ENCODE measurements at places on chromosomes 11 and 22.
A peak's percentile ranks its signal among the peaks of the same experiment; 100 is the strongest.

GRCh38 chr11:81259471-81259870 lies 1474.2 kb downstream of the FAM181B start:
- DNase-seq, result no peak

GRCh38 chr22:49203091-49203858 lies 624.4 kb downstream of the BRD1 start:
- DNase-seq, result no peak

- peak; percentile 4 for DNase-seq
Observed at GRCh38 chr11:129702410-129703398, 112.9 kb upstream of the TMEM45B start.

DNA sequence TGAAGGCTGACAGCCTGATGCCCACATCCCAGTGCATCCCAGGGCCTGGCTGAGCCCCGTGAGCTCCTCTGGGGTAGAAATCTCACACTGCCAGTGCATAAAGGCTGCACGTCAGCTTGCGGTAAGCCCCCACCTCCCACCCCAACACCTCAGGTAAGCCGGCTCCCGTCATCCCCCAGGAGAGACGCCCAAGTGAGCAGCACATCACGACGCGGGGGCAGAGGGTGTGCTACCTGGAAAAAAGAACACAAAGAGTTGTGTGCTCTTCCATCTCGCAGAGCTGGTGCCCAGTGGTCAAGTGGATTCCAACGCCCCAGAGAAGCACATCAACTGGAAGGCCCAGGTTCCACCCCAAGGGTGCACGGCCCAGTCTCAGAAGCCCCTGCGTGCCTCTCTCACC lies 50.0 kb downstream of the IGSF9B start:
- no peak for DNase-seq

DNA sequence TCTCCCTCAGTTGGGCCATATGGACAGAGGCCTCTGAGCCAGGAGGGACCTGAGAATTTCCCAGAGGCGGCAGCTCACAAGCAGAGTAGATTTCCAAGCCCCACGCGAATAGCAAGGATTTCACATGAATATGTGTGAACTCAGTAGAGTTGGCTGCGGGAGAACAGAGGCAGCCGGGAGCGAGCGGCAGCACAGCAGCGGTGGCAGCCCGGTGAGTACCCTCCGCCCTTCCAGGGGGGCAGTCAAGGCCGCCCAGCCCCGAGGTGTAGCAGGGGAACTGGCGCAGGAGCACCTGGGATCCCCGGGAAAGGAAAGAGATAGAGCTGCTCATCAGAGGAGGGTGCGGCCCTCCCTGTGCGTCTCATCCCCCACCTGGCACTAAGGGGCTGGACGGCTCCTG lies 8.4 kb upstream of the MS4A15 start:
- no peak for DNase-seq

- DNase-seq, result no peak
Observed at GRCh38 chr11:59708537-59708936, 5.1 kb downstream of the OR10V1 start.

DNA sequence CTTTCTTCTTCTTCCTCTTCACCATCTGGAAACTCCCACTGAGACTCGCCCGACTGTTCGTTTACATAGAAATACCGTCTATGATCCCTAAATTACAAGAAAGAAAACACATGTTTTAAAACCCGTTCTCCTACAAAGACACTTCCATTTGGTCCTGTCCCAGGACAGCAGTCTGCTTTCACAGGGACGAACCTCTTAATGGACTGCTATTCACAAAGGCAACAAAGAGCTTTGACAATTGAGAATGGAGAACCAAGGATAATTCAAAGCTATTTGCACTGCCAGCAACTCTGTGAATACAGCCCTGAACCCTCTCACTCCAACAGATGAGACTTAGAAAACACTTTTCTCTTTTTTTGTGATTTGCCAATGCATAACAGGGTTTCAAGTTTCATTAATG lies 16.3 kb upstream of the AGBL2 start:
- no peak for DNase-seq

GRCh38 chr22:26066534-26066933 lies 102.7 kb upstream of the SEZ6L start:
- DNase-seq, result no peak

- DNase-seq, result no peak
Observed at GRCh38 chr11:112310419-112310818, 49.8 kb upstream of the PLET1 start.

GRCh38 chr11:77467993-77468392 lies 5.9 kb downstream of the PAK1 start:
- DNase-seq, result no peak

GRCh38 chr11:128208329-128209137 lies 378.8 kb downstream of the ETS1 start:
- DNase-seq, result peak; percentile 83

GRCh38 chr11:122085264-122085663 lies 30.8 kb downstream of the BLID start:
- DNase-seq, result peak; percentile 49

DNA sequence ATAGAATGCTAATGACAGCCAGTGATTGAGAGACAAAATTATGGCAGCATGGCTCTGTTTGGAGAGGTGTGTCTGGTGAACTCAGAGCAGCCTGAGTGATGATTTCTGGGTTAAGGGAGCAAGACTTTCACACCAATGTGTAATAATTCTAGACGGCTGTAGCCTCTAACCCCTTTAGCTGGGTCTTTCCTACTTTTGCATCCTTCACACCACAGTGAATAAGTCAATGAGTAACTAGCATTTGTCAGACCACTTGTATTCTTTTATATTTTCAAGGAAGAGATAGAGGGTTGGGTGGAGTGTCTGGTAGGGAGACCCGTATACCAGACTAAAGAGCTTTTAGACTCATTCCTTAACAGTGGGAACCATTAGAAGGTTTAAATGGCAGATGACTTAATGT lies 50.4 kb downstream of the ATXN10 start:
- no peak for DNase-seq

DNA sequence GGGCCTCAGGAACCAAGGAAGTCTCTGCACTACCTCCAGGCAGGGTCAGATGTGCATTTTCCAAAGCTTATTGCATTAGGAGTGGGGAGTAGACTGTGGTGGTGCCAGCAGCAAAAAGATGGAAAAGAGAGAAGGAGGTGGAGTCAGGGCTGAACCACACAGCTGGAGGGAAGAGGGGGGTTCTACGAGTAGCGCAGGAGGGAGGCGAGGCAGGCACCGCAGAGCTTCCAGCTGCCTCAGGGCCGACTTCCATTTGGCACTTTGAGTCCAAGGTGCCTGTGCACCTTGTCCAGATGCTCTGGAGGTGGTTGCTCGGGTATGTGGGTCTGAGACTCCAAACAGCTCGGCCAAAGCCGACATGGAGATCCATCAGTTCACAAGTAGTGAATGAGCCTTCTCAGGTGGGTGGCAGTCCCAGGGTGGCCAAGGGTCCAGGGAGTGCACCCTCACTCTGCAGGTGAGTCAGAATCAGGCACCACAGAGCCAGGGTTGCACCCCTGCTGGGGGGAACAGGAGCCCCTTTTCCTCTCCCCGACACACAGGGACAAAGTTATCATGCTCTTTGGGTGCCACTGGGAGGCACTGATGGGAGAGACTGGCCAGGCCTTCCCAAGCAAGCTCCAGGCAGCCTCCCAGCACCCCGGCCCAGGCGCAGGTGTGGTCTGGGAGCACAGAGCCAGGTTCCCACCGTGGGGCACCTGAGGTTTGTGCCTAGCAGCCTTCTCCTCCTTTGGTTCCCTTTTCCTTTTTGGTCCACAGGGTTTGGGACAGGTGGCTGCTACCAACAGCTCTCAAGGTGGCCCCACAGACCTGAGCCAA lies 30.2 kb downstream of the GGT5 start:
- DNase-seq, result peak; percentile 10

DNA sequence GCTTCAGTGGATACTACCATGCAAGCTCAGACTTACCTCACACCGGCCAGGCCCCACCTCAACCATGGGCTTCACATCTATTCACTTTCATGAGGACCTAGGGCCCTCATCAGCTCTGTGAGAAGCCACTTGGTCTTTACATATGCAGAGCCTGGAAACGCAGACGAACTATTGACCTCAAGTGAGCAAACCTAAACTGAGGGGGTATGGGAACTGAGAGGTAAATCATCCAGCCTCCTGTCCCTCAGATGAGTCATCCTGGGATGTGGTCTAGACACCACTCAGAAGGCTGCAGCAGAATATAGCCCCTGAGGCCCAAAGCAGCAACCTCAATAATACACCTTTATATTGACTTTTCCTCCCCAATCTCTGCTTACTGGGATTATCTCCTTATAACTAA lies 578.0 kb downstream of the INSC start:
- no peak for DNase-seq

DNA sequence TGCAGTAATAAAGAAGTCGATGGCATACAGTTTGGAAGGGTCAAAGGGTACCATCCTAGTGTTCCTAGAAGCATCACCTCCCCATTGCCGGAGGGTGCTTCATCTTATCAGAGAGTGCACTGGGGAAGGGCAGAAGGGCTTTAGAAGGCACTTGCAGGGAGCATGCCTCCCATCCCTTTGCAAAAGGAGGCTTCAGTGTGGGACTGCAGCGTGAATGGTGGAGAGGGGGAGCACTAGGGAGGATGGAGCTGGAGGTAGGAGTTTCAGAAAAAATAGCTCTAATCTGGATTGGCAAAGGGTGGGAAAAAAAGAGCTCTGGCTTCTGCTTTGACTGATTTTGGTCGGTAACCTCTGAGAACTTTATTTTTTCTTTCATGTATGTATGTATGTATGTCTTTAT lies 5.0 kb downstream of the NTM start:
- DNase-seq, result no peak

GRCh38 chr11:720642-721246 lies 14.7 kb downstream of the EPS8L2 start:
- DNase-seq, result peak; percentile 54

- peak; percentile 61 for DNase-seq
Observed at GRCh38 chr11:61587951-61588727, 7.3 kb upstream of the SYT7 start.

DNA sequence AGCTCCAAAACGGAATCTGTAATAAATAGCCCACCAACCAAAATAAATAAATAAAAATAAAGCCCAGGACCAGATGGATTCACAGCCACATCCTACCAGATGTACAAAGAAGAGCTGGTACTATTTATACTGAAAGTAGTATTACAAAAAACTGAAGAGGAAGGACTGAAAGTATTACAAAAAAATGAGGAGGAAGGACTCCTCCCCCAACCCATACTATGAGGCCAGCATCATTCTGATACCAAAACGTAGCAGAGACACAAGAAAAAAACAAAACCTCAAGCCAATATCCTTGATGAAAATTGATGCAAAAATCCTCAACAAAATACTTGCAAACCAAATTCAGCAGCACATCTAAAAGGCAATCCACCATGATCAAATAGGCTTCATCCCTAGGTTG lies 65.4 kb downstream of the CYP2R1 start:
- no peak for DNase-seq

DNA sequence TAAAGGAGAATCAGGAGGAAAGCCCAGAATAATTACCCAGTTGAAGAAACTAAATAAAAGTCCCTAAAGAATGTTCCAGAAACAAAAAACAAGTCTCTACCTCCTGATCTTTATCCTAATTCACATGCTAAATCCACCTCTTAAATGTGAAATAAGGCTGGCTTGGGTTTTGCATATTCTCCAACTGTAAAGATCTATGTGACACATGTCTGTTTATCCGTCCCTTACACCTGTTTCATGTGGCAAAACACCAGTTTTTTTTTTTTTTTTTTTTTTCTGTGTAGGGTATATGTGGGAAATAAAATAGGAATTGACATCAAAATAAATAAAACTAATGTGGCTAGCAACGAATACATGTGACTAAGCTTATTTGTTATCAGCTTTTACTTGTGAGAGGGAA lies 70.5 kb downstream of the NARS2 start:
- DNase-seq, result no peak

DNA sequence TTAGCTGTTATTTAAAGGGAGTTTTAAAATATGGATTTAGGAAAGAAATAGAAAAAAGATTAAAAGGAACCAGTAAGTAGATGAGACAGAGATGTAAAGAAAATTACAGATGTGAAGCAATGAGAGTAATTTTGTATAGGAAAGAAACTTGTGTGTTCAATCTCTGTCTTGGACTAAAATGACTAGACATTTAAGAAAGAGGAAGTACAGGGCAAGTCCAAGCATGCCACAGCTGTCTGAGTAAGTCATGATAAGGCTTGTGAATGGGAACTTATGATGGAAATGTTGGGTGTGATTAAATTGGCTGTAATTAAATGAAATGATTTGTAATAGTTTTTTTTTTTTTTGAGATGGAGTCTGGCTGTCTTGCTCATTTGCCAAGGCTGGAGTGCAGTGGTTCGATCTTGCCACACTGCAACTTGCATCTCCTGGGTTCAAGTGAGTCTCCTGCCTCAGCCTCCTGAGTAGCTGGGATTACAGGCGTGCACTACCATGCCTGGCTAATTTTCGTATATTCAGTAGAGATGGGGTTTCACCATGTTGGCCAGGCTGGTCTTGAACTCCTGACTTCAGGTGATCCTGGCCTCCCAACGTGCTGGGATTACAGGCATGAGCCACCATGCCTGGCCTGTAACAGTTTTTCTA lies 5.9 kb upstream of the ACY3 start:
- no peak for DNase-seq

DNA sequence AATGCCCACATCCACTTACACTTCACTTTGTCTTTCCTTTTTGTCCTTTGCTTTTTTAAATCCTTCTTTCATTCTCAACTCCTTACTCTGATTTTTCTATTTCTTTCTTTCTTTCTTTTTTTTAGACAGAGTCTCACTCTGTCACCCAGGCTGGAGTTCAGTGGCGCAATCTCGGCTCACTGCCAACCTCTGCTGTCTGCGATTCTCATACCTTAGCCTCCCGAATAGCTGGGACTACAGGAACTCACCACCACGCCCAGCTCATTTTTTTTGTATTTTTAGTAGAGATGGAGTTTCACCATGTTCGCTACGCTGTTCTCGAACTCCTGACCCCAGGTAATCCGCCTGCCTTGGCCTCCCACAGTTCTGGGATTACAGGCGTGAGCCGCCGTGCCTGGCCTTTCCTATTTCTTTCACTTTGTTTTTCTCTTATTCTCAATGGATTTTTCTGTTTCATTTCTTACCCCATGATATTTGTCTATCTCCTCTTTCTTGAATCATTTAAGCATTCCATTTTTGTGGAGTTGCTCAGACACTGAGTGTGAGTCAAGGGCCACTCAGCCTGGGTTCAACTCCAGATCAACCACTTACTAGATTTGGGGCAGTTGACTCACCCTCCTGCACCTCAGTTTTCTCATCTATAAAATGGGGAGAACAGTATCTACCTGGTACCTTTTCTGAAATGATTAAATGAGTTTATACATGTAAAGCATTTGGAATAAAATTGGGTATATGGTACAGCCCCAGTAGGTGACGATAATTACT lies 7.6 kb downstream of the KCNJ5 start:
- DNase-seq, result no peak

DNA sequence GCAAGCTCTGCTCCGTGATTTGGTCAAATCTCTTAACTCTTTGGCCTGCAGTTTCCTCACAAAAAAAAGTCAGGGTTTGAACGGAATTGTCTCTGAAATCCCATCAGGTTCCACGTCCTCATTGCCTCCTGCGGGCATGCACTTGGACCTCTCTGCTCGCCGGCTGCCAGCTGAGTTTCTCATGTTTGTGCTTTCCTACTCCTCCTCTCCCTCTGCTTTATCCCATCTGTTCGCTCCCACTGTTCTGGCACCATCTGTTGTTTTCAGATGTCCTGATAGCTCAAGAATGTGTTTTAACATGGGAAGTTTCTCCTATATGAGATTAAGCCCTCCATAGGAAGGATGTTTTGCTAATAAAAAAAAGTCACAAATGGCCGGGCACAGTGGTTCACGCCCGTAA lies 49.4 kb upstream of the ARHGAP42 start:
- no peak for DNase-seq
